SK-N-SH (cell line): ENCODE measurements at places on chromosomes 4 and X. TPM values are rescaled to one million over a fixed set of nuclear protein-coding genes. Genes with fewer than 3 reads are reported as not detected.

The FAM47E gene
- 1.8 and 2.5 TPM in 2 replicates for polyA plus RNA-seq

The NHSL2 gene
- polyA plus RNA-seq, result 0.61 and 1.7 TPM in 2 replicates

The SASH3 gene
- not detected in 2 replicates for polyA plus RNA-seq

The TLR8 gene
- not detected in 2 replicates for polyA plus RNA-seq

The RIPPLY1 gene
- polyA plus RNA-seq, result 0.08 TPM in 1 of 2 replicates, not detected in the other

The IGFBP7 gene
- polyA plus RNA-seq, result 0.38 and 0.71 TPM in 2 replicates

The GLRA2 gene
- polyA plus RNA-seq, result not detected in 2 replicates

The PCDH11X gene
- not detected in 2 replicates for polyA plus RNA-seq

The ELK1 gene
- polyA plus RNA-seq, result 14.6 and 17.0 TPM in 2 replicates

DNA sequence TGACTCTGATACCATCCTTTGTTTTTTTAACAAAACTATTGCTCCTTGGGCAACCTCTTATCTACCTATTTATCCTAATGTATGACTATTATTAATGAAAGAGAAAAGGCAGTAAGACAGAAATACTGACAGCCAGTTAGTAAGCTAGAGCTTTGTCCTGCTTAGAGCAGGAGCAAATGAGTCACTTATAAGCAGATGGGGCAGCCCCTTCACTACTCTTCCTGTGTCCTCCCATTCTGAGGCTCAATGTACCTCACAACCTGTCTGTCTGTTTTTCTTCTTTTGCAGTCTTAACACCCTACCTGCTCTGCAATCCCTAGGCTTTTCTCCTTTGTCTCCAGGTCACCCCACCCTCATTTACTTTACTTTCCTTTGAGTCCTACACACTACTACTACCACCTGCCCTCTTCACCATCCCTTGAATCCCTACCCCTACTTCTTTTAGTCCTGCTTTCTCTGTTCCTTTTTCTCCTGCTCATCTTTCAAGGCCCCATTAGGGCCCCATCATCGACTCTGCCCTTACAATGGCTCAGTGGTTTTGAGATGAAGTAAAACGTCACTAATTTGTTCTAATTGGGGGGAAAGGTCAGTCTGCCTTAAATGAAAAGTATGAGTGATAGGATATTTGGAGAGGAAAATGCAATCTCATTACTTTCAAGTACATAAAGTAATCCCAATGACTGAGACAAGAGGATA, 294.3 kb downstream of the GUCY2F start:
- no peak for DNase-seq

GRCh38 chrX:14056206-14056605, 26.5 kb upstream of the GEMIN8 start:
- no peak for DNase-seq

DNA sequence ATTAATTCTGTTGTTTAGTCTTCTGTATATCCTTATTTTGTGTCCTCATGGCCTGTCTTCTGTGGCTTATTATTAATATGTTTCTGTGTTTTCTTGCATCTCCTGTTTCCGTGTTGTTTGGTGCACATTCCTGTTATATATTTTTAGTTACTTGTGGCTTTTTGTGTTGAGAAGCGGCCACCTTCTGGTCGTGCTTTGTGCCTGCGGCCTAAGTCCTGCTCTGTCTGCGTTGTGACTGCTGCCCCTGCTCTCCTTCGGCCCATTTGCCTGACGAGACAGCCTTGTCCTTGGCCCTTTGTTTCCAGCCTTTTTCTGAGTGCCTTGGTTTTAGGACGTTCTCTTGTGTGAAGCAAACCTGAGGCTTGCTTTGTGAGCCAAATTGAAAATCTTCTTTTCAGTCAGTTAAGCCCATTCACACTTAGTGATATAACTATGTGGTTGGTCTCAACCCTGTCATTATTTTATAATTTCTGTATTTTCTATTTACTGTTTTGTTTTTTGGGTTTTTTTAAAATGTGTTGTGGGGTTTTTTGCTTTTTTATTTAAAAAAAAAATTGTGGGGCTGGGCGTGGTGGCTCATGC, 43.8 kb downstream of the TNIP2 start:
- no peak for DNase-seq

DNA sequence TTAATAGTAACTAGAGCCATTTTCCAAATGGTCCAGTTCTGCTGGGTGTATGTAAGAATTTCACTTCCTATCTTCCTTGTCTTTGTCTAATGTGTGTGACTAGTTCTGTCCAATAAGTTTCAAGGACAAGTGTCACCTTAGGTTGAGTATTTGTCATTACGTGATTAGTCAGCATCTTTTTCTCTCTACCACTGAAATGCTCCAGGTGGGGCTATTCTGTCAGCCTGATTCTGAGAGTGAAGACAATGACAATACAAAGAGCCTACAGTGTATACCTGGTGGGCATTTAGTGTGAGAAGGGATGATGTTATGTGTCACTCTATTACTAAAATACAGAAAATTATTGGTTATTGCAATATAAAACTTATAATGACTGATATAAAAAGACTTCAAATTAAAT, 876.3 kb downstream of the C4orf33 start:
- DNase-seq, result no peak

DNA sequence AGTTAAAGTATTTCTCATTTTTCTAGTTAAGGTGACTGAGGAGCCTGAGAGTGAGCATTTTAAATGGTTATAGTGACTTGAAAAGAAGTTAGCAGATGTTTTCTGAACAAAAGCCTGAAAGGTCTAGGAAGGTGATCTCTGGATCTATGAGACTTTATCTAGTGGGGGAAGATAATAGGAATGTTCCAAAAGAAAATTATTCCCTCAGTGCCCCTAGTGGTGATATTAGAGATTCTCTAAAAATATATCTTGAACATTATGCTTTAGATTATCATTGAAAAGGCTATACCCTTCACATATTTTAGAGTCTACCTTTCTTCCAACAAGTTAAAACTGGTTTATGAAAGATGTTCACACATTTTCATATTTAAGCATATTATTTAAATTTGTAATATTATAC, 69.0 kb upstream of the SPANXN1 start:
- DNase-seq, result peak; percentile 2

GRCh38 chr4:156633847-156634246, 337.8 kb downstream of the PDGFC start:
- no peak for DNase-seq

- DNase-seq, result no peak
These were observed 37.4 kb downstream of the GPR143 start for GRCh38 chrX:9728261-9728660.

DNA sequence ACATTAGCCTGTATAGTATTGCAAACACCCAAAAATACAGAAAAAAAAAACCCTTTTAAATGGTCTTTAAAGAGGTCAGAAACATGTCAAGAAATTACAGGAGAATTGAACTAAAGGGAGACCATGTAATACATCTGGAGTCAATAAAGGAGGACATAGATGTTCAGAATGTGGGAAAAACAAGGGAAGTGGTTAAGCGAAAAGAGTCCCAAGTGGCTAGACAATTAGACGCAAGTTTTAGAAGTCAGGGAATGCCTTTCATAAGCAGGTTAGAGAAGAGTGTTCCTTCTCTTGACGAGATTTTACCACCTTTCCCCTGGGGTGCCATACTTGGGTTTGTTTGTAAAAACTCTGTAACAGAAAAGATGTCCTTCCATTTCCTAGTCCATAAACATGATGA, 7.8 kb downstream of the LNX1 start:
- no peak for DNase-seq

DNA sequence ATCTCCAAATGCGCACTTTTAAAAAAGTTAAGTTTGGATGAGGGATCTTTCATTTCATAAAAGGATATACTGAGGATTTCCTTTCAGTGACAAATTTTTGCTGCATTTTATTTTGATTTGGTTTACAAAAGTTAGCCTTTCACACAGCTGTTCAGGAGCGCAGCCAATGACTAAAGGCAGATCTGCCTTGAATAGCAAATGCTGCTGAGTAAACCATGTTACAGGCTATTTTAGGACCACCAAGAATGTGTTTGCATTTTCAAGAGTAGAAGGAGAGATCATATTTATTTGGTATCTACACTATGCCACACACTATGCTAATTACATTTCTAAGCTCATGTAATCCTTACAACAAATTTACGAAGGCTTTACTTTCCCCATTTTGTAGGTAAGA, 92.1 kb downstream of the MAMLD1 start:
- no peak for DNase-seq

DNA sequence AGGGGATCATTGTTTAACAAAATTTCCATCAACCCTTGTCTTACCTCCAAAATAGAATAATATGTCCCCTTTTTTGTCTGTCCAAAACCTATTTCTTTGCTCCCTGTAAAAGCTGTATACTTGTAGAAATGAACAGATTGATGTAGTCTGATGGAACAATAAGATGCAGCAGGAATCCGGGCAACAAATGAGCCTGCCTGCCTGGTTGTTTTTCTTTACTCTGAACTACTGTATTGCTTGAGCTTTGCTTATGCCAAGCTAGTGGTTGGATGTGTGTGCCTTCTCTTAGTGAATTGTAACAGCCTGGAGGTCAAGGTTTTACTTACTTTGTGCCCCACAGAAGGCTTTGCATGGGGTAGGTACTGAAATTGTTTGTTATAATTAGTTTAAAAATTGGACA, 116.2 kb upstream of the TLL1 start:
- DNase-seq, result no peak

- no peak for DNase-seq
These were observed 9.5 kb upstream of the KCND1 start for GRCh38 chrX:48981178-48981577.

GRCh38 chr4:83113429-83113786, 1.1 kb downstream of the PLAC8 start:
- no peak for DNase-seq

- no peak for DNase-seq
These were observed 129.2 kb upstream of the PAK3 start for GRCh38 chrX:110966839-110967238.
